ENCODE measurements at places on chromosomes 5 and 9.
A peak's percentile ranks its signal among the peaks of the same experiment; 100 is the strongest.

DNA sequence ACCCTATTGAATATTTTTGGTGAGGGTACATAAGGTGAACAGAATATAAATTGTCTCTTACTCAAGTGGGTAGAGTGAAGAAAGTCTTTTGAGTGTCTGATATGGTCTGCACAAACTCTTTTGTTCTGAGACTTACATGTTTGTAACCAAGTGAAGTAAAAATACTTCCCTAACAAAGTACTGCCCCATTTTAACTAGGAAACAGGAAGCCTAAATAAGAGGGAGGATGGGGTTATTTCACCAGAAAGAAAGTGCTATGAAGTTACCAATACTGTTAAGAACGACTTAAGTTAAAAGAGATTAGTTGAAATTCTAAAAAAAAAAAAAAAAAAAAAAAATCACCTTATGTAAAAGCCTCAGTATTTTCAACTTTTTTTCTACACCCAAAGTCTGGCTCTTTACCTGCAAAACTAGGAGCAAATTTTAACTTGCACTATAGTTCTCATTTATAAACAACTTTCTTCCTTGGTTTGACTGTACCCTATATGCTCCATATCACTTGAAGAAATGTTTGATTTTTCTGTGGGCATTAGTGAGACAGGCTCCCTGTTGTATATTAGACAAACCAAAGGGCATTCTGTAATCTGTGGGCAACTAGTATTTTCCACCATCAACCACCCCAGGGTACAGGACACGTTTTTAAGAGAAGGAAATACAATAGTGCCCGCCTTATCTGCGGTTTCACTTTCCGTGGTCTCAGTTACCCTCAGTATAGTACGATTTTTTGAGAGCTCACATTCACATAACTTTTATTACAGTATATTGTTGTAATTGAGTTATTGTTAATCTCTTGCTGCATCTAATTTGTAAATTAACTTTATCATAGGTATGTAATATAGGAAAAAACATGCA lies 127.7 kb downstream of the NR3C1 start:
- DNase-seq, result no peak

DNA sequence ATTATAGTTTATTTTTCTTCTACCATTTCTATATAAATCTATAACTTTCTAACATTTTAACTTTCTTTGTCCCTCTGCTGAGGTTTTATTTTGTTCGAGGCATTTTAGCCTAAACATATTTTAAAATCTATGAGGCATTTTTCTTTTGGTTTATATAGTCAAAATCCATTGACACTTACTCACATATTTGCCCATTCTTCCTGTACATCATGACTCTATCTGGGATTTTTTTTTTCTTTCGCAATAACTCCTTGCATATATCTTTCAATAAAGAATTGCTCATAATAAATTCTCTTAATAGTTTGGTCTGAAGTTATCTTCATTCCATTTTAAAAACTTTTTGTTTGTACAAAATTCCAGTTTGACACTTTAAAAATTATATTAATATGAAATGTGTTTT lies 632.3 kb downstream of the TLE4 start:
- no peak for DNase-seq

DNA sequence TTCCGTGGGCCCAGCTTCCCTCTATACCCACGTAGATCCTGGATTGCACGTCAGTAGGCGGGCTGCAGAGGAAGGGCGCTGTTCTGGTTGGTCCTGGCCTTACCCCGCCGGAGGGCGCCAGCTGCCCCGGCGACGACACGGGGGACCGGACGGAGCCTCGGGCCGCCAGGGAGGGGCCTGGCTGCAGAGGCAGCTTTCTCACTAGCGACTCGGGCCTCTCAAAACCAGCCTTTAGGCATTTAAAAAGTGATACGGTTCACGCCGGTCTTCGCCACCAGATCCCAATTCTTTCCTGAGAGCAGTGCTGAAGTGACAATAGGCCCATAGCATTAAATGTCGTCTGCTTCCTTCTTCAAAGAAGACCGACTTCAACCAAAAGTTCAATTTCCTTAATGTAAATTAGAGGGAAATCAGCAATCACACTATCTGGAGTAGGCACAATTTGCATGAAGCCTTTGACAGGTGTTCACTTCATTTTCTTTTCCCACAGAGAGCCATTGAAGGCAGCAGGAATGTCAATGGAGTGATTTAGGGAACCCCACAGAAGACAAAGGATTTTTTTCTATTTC lies 17.6 kb upstream of the UBE2D2 start:
- peak; percentile 32 for DNase-seq

- DNase-seq, result no peak
These were observed 60.5 kb downstream of the GLDC start for GRCh38 chr9:6584881-6585597.

GRCh38 chr5:155575861-155576260 lies 562.3 kb downstream of the KIF4B start:
- no peak for DNase-seq

DNA sequence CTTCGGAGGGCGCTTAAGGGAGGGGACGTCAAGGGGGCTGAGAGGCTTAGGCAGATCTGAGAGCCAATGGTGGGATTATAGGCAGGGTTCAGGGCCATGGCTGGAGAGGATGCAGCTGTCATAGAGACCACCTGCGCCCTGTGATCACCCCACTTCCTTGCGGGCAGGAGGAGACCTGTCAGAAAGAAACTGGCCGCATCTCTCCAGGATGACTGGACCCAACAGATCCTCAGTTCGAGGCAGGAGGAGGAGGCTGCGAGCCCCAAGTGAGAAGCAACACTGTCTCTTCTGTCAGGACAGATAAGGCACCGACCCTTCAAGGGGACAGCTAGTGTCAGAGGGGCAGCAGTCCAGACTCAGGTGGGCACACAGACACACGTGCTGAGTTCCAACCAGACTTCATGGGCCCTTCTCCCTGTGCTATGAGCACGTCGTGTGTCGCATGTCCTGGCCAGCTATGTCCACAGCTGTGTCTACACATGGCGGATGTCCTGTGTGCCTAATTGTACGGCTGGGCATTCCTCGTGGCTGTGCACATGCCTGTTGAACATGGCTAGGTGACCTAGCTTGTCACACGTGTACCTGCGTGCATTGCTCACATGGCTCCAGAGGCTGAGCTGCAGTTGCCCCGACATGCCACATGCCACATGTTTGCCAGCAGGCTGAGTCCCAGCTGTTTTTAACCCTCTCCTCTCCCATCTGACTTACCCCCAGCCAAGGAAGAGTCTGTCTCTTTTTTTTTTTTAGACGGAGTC lies 583 bp upstream of the AQP3 start:
- no peak for DNase-seq

DNA sequence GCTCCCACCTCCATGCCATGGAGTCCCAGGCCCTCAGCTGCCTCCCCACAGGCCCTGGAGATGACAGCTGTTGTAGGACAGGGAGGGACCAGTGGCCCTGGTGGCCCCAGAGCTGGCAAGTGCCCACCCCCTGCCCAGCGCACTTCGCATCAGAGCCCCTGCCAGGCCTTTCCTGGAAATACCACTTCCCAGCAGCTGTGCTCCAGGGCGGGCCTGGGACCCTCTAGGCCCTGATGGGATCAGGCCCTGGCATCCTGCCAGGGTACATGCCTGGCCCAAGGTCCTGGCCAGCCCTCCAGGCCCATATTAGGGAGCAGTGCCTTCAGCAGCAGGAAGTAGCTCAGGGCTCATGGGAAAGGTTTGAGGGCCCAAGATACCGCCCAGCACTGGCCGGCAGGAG lies 2.5 kb downstream of the KCNT1 start:
- DNase-seq, result no peak

- no peak for DNase-seq
These were observed 38.7 kb downstream of the SH3PXD2B start for GRCh38 chr5:172415362-172416275.

GRCh38 chr5:132251220-132251725 lies 6.2 kb upstream of the PDLIM4 start:
- DNase-seq, result no peak

Data from T-helper 2 cell (primary cell).